ENCODE measurements at places on chromosomes 16 and 17.

DNA sequence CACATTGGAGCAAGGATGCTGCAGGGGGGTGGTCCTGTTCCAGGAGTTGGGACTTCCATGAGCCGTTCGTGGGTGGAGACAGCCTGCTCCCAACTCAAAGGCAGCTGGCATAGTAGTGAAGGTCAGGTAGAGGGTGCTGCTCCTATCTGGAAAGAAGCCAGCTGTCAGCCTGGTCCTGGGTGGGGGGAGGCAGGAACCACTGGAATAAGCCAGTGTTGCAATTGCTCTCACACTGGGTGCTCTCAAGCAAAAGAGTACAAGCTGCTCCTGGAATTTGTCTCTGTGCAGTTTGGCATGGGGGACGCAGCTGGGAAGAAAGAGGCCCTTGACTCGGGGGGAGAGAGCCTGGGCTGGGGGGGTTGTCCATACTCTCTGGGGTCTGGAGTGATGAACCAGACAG, 8.7 kb downstream of the CACNG5 start:
- no peak for DNase-seq

GRCh38 chr17:41131979-41132378, 8.0 kb upstream of the KRTAP4-12 start:
- DNase-seq, result no peak

GRCh38 chr17:4898927-4899326, 409 bp upstream of the C17orf107 start:
- DNase-seq, result no peak

DNA sequence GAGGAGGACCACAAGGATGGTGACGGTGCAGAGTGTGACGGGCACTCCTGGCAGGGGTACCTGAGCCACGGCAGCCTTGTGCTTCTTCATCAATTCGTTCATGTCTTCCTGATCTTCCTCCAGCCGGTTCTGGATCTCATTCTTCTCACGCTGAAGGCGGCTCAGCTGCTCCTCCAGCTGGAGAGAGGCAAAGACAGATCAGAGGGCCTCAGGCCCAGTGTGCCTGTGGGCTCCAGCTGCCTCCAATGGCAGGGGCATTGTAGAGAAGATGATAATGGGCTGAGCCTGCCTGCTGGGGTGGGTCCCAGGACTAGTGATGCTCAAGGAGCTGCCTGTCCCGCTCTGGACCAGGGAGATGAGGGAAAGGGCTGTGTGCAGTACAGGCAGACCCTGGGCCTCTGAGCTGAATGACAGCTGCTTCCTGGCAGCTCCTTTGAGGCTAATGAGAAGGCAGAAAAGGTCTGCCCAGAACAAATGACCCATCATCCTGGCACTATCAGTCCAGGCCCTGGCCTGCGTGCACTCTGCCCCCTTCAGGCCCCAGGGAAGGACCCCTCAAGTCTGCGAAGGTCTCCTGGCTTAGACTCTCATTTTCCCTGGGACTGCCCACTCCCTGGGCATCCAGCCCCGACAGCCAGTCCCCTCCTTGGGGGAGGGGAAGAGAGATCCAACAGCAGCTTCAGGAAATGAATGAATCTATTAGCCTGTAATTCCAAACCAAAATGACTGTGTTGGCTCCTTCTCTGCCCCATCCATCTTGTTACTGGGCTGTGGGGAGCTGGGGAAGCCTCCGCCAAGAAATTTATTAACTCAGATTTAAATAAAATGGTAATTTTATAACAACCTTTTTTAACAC, 48.0 kb downstream of the PIPOX start:
- no peak for DNase-seq

GRCh38 chr17:47165137-47165536, 24.0 kb downstream of the CDC27 start:
- no peak for DNase-seq

- no peak for DNase-seq
Observed at GRCh38 chr17:75008373-75008772, 4.1 kb upstream of the MRPL58 start.

DNA sequence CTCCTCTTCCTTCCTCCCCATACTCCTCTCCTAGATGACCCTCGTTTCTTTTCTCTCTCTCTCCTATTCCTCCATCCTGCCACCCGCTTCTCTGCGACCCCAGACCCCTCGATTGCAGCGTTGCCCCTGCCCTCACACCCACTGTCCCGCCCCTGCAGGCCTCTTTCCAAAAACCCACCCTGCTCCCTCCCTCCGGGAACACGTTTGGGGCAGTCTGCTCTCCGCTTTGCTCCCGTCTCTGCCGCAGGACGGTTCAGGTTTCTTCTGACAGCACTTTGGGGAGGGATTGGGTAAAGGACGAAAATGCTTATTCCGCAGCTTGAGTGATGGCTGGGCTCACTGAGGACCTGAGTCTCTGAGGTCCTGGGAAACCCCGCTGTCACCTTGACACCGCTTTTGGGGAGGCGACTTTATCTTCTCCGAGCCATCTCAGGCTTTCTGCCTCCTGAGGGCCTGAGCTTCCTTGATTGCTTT, 690 bp downstream of the NDE1 start:
- DNase-seq, result peak; percentile 67

DNA sequence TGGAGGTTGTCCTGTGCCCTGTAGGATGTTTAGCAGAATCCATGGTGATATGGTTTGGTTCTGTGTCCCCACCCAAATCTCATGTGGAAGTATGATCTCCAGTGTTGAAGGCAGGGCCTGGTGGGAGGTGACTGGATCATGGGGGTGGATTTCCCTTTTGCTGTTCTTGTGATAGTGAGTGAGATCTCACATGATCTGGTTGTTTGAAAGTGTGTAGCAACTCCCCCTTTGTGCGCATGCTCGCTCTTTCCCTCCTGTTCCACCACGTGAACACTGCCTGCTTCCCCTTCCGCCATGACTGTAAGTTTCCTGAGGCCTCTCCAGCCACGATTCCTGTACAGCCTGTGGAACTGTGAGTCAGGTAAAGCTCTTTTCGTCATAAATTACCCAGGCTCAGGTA, 61.9 kb downstream of the ARHGAP17 start:
- no peak for DNase-seq

GRCh38 chr16:54631782-54632181, 298.9 kb upstream of the IRX5 start:
- no peak for DNase-seq

DNA sequence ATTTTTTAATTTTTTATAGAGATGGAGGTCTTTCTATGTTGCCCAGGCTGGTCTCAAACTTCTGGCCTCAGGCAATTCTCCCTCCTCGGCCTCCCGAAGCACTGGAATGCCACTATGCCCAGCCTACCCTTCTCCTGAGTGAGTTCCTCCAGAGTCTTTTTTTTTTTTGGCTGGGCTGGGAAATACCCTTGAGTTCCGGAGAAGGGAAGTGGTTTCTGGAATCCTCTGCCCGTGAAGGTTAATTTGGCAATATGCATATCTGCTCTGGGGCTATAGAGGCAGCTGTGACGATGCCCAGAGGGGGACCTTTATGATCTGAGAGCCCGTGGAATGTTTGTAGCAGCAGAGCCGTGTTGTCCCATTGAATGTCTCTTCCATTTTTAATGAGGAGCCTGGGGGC, 217.5 kb downstream of the RBFOX1 start:
- no peak for DNase-seq

- no peak for DNase-seq
Observed at GRCh38 chr17:61595418-61596186, 4.6 kb upstream of the NACA2 start.

DNA sequence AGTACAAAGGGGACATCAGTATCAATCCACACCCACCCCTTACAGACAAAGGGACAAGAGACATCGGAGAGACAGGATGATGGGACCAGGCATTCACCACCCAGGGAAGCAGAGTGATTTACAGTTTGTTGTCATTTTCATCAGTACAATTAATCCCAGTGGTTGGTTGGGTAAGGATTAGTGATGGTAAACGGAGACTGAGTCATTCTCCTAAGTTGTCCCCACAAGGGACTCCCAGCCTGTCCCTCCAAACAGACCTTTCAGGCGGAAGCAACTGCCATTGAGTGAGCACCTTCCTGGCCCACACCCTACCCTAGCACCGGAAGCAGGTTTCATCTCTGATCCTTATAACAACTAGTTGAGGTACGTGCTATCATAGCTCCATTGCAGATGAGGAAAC, 11.2 kb downstream of the PPL start:
- DNase-seq, result no peak

GRCh38 chr17:79174193-79174765, 99.7 kb downstream of the ENGASE start:
- DNase-seq, result no peak

- no peak for DNase-seq
Observed at GRCh38 chr17:8947201-8947600, 18.3 kb downstream of the PIK3R5 start.

- DNase-seq, result peak; percentile 54
Observed at GRCh38 chr16:84786605-84787262, 33.1 kb upstream of the CRISPLD2 start.

GRCh38 chr17:59437791-59438281, 106.4 kb downstream of the YPEL2 start:
- no peak for DNase-seq

- no peak for DNase-seq
Observed at GRCh38 chr17:14752011-14752410, 451.1 kb downstream of the HS3ST3B1 start.

GRCh38 chr17:30116345-30116660, 313 bp upstream of the NSRP1 start:
- no peak for DNase-seq

DNA sequence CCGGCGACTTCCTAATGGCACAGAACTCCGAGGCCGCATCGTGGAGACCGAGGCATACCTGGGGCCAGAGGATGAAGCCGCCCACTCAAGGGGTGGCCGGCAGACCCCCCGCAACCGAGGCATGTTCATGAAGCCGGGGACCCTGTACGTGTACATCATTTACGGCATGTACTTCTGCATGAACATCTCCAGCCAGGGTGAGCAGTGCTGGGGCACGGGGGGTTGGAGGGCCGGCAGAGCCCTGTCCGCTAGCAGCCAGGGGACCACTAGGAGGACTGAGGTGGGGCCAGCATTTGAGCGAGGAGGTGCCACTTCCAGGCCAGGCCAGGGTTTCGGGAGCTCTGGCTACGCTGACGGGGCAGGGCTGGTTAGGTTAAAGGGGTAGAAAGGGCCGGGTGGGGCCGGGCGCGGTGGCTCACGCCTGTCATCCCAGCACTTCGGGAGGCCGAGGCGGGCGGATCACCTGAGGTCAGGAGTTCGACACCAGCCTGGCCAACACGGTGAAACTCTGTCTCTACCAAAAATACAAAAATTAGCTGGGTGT, 5.1 kb downstream of the MPG start:
- DNase-seq, result no peak

DNA sequence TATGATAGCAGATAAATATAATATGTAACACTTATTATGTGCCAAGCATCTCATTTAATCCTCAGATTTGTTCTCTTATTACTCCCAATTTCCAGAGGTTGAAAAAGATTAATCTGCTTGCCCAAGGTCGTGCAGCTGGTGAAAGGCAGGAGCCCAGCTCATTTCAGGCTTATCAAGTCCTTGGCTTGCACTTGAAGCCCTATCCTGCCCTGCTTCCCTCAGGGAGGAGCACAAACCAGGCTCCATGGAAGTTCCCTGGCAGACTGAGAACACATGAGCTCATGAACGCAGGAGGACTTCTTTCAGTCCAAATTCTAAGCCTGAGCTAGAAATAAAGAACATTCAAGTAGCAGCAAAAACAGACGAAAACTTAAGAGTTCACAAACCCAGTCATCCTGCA, 74.8 kb downstream of the USP31 start:
- no peak for DNase-seq

GRCh38 chr16:70568601-70569237, 45.1 kb downstream of the SF3B3 start:
- DNase-seq, result no peak

GRCh38 chr16:81388357-81388756, 56.3 kb upstream of the CMIP start:
- no peak for DNase-seq
